ENCODE measurements at places on chromosomes 1 and 21.
A peak's percentile ranks its signal among the peaks of the same experiment; 100 is the strongest.

- no peak for DNase-seq
These were observed 1.1 kb upstream of the CDC73 start for GRCh38 chr1:193120604-193121166.

DNA sequence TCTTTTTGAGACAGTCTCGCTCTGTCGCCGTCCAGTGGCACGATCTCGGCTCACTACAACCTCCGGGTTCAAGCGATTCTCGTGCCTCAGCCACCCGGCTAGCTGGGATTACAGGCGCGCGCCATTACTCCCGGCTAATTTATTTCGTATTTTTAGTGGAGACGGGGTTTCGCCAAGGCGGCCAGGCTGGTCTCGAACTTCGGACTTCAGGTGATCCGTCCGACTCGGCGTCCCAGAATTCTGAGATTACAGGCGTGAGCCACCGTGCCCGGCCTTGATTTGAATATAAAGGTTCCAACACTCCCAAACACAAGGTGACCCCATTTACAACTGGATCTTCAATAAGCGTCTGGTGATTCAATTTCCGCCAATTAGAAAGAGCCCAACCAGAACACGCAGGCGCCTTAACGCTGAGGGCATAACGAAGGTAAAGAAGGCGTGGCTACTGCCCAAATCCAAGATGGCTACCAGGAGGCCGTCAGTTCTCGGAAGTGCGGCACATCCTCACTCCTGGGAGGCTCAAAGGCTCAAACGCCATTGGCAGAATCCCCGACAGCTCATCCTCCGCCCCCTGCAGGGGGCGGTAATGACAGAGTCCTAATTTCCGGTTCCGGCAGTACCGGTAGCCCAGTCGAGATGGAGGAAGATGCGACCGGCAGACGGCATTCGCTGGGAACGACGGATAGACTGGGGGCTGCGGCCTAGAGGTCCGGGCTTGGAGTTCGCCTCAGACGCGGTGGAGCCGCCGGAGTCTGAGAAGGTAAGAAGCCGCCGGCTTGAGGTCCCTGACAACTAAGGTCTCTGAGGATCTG lies at the start of gene SLC25A44:
Gene SLC25A44 (plus strand): TSS at position 617 of the 812 bp plus-strand sequence. CDS start 5,744 bp downstream, outside the sequence.
- peak; percentile 98 for DNase-seq

GRCh38 chr21:42627527-42628289 lies 25.7 kb upstream of the PDE9A start:
- DNase-seq, result no peak

- no peak for DNase-seq
These were observed 4.2 kb downstream of the TMEM51 start for GRCh38 chr1:15157524-15158399.

GRCh38 chr21:24290151-24290833 lies 1317.0 kb downstream of the MRPL39 start:
- peak; percentile 43 for DNase-seq

DNA sequence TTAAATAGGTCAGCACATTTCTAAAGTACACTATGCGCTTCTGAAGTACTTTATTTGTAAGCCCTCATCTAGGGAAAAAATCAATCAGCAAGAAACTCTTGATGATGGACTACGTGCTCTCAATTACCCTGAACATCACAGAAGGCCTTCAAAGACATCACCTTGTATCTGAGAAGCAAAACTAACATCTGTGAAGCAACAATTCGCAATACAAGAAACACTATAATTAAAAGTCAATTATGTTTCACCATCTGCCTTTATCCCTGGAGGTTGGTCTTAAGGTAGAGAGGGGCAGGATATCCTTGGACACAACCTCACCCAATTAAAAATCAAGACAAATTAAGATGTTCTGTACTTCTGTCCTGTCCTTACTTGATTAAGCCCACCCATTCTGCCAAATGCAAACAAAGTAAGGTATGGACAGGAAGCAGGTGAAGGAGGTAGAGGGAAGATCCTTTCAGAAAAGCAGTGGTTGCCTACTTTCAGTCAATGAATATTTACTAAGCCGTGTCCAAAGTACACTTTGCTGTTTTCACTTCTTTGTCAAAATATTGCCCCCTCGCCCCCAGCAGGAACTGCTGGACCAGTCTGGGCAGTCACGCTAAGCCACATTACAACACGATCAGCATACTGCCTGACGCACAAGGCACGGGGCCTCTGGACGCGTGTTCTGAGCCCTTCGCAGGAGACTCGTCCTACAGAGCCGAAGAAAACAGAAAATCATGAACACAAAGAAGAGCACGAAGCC lies 887 bp downstream of the SLC19A2 start:
- peak; percentile 30 for DNase-seq

- no peak for DNase-seq
These were observed 138.0 kb downstream of the RERE start for GRCh38 chr1:8679395-8679800.

DNA sequence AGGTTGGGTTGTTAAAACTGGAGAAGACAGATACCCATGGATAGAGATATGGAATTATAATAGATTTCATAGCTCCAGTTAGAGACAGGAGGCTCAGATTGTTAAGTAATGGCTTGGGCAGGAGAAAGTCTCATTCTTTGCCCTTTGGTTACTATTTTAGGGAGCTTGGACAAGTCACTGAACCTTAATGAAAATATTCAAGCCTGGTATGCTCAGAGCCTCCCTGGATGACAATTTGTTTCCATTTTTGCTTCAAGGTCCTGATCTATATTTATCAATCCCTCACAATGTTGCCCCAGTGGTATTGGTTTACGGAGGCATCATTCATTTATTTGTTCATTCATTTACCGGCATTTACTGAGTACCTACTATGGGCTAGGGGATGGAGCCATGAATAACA lies 37.5 kb downstream of the RCSD1 start:
- no peak for DNase-seq

DNA sequence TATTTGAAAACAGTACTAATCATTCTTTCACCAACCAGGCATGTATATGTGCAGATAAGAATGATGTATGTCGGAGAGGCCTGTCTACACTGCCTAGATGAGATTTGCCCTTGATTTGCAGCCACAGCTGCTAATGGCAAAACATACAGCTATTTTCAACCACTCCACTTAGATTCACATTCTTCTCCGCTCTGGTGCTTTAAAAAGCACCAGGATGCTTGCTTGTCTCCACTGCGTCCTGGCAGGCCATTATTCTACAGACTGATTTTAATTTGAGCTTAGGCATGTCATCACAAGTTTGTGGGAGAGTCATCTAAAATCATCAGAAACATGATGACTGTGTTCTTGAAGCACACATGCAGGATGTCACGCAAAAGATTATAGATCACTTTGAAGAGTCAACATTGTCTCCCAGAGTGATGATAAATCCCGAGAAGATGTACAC lies 119.0 kb upstream of the NRIP1 start:
- no peak for DNase-seq

DNA sequence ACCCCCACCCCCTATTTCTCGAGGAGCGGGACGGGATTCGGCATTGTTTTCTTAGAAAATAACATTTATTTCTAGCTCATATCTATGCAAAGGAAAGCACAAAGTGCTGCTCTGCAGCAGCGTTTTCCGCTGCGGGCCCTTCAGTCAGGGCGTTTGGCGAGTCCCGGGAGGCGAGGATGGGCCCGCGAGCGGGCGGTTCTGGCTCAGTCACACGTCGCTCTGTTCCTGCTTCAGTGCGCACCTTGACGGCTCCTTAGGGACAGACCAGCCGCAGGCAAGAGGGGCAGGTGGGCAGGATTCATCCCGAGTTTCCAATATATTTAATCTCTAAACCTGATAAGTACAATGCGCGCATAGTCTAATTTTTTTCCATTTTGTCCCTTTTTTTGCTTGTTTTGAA lies 5.7 kb downstream of the DMRTA2 start:
- DNase-seq, result no peak

DNA sequence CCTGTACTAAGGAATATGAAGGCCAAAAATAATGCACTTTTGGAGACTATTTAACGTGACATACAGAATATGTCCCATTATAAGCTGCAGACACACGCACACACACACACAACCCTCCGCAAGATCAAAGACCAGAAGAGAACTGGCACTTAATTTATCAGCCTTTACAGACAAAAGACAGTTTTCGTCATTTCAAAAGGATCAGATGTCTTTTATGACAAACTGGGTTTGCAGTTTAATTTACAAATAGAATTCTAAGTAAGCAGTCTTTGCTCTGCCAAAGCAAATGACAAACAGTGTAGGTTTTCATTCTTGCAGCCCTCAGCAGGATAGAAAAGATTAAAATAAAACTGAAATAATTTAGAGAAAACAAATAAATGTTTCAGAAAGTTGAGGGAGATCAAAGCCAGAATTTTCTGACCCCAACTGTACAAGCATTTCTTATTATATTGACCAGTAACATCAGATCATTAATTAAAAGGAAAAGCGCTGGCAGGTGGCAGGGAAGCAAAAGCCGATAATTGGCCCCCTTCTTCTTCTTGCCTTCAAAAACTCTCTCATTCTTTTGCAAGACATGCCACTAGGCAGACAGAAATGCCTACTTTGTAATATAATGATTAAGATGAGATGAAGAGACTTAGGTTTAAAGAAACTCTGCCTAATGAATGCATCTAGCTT lies 169.0 kb downstream of the DENND1B start:
- no peak for DNase-seq

GRCh38 chr1:67818725-67819301 lies 14.5 kb downstream of the GNG12 start:
- no peak for DNase-seq

DNA sequence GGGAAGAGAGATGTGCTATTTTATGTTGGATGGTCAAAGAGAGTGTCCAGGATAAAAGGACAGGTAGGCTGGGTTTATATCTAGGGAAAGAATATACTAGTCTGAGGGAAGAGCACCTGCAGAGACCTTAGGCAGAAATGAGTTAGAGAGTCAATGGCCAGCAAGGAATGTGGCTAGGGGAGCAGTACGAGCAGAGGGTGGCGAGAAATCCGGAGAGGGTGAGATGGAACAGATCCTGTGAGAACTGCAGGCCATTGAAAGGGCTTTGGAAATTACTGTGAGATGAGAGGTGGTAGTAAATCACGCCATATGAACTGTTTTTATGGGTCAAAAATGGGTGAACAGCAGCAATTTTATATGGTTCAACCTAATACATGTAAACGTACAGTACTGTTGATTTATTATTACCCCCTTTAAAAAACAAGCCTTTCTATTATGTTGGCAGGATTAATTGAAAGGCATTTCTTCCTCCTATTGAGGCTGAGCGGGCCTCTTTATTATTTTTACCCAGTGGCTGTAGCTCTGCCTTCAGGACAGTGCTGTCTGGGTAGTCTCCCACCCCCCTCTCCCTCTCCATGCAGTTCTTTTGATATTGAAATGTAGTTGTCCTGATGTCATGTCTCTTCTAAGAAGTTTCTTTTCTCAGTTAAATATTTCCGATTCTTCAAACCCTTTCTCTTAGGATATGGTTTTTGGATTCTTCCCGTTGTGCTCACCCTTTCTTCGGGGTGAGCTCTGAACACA lies 75.2 kb upstream of the CD1D start:
- DNase-seq, result no peak

DNA sequence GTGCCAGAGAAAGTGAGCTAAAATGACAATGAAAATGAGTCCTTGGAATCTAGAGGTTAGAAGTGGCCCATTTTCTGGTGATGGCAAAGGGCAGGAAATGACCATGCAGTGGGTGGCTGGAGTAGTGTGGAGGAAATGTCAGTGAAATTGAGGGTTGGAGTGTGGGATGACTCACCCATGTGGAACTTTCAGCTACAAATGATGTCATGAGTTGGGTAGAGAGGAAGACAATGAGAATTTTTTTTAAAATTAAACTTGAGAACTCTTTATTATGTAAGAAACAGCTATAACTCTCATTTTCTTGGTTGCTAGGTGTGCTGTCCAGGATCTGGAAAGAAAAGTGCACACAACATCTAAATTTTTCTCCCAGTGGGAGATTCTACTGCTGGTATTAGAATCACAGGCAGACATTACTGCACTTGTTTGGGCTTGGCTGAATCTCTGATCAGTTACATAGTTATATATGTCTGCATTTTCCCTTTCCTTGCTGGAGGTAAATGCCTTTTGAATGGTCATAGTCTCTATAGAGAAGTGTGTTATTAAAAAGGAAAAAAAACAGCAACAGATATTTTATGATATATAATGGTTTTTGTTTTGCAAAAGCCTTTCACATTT lies 56.8 kb upstream of the GNG12 start:
- no peak for DNase-seq

DNA sequence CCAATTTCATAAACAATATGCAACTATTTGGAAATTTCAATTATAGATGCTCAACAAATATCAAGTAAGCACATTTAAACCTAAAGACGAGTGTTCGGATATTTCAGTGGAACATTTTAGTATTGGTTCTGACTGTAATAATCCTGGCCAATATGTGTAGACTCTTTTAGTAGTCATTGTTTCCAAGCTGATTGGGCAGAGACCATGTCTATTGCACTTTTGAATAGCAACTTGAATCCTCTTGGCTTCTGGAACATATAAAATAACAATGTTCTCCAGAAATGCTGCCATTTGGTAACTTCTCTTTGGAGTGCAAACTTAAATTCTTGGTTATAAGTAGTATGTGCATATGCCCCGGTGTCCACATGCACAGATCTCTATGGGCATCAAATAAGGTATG lies 205.5 kb upstream of the C1orf105 start:
- DNase-seq, result no peak

DNA sequence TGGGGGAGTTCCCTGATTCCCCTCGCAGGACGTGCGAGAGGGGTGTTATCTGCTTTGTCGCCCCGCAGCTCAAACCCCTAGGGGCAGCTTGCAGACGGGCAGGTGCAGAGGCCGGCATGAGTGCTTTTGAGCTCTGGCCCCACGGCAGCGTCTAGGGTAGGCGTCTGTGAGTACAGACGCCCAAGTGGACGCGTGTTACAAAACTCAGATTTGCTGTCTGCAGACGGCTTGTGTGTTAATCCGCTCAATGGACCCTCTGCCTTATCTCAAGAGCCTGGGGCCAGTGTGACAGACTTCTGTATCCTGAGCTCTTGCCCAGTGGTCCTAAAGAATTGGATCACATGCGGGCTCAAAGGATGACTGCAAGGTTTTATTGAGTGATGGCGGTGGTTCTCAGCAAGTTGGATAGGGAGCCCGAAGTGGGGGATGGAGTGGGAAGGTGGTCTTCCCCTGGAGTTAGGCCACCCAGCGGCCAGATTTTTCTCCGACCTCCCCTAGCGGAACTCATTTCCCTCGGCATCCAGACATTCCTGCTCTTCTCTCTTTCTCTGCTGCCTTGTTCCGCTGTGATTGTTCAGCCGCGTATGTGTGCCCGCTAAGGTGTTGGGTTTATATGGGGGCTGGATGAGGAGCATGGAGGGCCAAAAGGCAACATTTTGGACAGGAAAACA lies 9.4 kb downstream of the CFHR4 start:
- no peak for DNase-seq

- no peak for DNase-seq
These were observed 1.8 kb downstream of the PTBP2 start for GRCh38 chr1:96723377-96723776.

Measured in CD4-positive, alpha-beta memory T cell (primary cell).